ENCODE measurements at places on chromosomes 2 and 18.

- DNase-seq: no peak
These were observed 34.3 kb downstream of the CCDC68 start for GRCh38 chr18:54924948-54925347.

GRCh38 chr2:221495731-221496130 is 76.4 kb downstream of the EPHA4 start:
- DNase-seq: no peak

GRCh38 chr2:42138163-42139015 is 30.8 kb upstream of the EML4 start:
- DNase-seq: no peak

GRCh38 chr18:43587538-43588153 is 310.4 kb upstream of the SYT4 start:
- no peak for DNase-seq

GRCh38 chr2:230873661-230874401 is 9.1 kb downstream of the ITM2C start:
- DNase-seq: no peak

- DNase-seq: no peak
These were observed 21.2 kb upstream of the MAL start for GRCh38 chr2:95004287-95004686.

DNA sequence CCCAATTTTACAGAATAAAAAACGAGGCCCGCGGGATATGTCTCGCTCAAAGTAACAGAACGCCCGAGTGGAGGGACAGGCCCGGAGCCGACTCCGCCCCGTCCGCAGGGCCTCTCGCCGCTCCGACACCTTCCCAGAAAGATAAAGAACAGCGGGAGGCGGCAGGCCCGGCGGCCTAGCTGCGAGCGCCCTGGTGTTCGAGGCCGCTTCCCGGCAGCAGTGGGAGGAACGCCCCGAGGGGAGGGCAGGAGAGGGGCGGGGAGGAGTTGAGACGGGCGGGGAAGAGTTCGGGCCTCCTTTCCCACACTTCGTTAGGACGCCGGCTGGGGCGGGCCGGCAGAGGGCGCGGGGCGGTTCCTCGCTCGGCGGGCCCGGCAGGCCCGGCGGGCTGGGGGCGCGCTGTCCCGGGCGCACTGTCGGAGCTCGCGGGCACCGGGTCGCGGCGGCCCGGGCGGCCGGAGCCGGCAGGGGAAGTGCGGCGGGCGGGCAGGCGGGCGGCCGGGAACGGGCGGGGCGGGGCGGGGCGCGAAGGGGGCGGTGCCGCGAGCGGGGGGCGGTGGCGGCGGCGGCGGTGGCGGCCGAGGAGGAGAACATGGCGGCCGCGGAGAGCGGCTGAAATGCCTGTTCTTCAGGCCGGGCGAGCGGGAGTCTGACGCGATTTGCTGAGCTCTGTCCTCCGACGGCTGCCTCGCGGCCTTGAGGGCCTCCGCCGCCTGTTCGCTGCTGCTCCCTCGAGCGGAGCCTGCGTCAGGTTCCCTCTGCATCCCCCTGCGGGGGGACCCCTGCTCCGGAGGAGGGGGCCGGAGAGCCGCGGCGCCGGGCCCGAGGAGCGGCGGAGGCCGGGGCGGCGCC is at the start of gene NCOA1:
TSS of gene NCOA1 (plus strand) at position 565 of the 852 bp plus-strand sequence. CDS start 167,424 bp downstream, outside the sequence.
- DNase-seq: peak; percentile 86

GRCh38 chr18:48719974-48720654 is 181.3 kb downstream of the CTIF start:
- DNase-seq: no peak

- no peak for DNase-seq
These were observed 125.5 kb downstream of the RAPGEF4 start for GRCh38 chr2:172861098-172861497.

DNA sequence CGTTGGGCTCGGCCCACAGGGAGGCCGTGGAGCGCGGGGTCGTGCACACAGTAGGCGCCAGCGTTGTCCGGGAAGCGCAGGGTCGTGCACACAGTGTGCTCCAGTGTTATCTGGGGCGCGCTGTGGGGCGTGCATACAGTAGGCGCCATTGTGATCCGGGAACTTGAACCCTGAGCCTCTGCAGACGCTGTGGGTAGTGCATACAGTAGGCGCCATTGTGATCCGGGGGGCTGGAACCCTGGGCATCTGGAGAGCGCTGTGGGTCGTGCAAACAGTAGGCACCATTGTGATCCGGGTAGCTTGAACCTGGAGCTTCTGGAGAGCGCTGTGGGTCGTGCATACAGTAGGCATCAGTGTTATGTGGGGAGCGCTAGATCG is 793 bp downstream of the ZNF236 start:
- no peak for DNase-seq

- no peak for DNase-seq
These were observed 271.8 kb downstream of the GLI2 start for GRCh38 chr2:121007490-121007853.

- no peak for DNase-seq
These were observed 36.4 kb upstream of the LMAN1 start for GRCh38 chr18:59395226-59396175.

- DNase-seq: no peak
These were observed 232.5 kb upstream of the CTAGE1 start for GRCh38 chr18:22650247-22650646.

DNA sequence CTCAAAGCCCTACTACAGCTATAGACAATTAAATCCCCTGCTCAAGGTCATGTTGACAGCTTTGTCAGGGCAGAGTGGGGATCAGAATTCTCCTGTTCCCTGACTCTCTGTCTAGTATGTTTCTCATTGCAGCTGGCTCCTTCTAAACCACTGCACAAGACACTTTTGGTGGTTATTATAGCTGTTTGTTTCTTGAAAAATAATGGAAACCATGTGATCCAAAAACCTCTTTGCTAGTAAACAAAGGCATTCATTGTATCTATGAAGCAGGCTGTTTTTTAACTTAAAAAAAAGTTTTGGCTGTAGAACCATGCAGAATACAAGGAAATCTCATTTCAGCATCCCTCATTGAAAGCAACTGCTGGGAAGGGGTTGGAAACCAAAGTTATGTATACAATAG is 352.5 kb upstream of the EPHA4 start:
- DNase-seq: no peak

- DNase-seq: no peak
These were observed 96.2 kb upstream of the BCL2L11 start for GRCh38 chr2:111024496-111024895.

- no peak for DNase-seq
These were observed 1579.3 kb downstream of the SUCLG1 start for GRCh38 chr2:82879803-82880202.

GRCh38 chr18:46009125-46009840 is 42.2 kb upstream of the EPG5 start:
- DNase-seq: no peak

DNA sequence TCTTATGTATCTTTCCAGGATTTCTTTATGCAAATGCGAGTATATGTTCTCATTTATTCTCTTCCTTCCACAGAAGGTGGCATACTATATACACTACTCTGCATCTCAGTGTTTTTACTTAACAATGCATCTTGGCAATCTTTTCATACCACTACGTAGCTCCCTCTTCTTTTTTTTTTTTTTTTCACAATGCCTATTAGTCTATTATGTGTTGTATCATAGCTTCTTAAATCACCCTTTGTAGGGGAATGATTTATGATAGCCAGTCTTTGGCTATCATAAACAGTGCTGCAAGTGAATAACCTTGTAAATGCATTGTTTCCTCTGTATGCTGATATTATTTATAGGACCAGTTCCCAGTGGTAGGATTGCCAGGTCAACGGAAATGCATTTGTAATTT is 204.2 kb downstream of the BABAM2 start:
- no peak for DNase-seq

GRCh38 chr2:196369967-196370366 is 198.6 kb upstream of the STK17B start:
- DNase-seq: no peak

- DNase-seq: no peak
These were observed 44.2 kb upstream of the CDH7 start for GRCh38 chr18:65706646-65707045.

GRCh38 chr18:199768-200167 is 41.4 kb downstream of the USP14 start:
- DNase-seq: no peak

DNA sequence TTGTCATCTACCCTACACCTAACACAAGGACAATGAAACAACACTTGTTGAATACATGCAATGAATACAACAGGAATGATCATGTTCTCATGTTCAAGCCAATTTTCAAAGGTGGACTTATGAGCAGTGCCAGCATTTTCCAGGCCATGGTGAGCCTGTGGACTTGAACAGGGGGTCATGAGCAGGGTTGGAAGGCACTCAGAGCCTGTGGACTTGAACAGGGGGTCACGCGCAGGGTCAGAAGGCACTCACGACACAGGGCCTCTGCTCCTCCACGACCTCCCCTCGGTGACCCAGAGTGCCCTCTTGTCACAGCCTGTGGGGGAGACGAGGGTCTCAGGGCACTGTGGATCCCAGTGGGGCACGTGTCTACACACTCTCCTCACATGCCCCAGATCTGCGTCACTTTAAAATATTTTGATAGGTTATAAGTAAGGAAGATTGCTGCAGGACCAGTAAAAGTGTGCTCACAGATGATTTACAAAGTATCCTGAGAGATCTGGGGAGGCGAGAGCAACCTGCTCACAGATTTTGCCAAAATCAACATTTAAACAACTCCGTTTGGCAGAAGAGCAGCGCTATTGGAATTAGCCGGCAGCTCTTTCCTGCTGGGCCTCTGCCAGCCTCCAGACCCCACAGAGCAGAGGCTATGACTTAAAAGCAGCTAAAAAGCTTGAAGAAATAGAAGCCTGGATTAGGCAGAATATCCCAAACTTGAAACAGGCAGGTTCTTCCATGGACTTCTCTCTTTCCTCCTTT is 121.9 kb downstream of the TMEM18 start:
- no peak for DNase-seq

DNA sequence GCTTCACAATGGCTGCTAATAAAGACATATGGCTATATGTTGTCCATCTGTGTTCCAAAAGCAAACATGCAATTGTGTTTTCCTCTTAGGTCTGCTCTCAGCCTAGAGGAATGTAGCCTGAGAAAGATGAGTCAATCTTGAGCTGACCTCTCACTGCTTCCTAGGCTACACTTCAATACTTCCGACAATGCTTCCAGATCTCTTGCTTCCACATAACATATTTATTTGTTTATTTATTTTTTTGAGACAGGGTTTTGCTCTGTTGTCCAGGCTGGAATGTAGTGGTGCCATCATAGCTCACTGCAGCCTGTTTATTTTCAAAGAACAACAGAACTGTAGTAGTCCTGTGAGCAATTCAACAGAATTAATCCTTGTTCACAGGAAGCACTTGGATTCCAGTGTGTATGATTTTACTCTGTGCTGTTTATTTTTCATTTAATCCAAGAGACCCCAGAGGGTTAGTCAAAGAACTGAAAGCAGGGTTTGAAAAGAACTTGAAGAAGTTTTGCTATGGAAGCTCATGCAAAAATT is 437.9 kb downstream of the TXNL1 start:
- DNase-seq: no peak

DNA sequence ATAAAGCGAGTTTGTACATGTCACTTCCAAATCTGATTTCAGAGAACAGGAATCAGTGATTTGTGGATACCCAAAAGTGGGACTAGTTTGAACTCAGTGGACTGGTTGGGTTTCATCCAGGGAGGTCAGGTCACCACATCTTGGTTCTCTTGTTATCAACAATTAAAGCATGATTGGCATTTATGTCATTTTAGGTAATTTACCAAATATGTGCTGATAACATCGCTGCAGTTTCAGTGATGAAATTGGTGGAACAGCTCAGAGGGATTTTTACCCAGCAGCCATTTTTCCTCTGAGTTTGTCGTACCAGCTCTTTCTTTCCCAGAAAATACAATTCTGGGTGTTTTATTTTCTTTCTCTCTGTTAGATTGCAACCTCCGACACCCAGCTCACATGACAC is 33.4 kb downstream of the TMEM18 start:
- DNase-seq: no peak

- DNase-seq: no peak
These were observed 201.2 kb upstream of the TNP1 start for GRCh38 chr2:217060951-217061547.

DNA sequence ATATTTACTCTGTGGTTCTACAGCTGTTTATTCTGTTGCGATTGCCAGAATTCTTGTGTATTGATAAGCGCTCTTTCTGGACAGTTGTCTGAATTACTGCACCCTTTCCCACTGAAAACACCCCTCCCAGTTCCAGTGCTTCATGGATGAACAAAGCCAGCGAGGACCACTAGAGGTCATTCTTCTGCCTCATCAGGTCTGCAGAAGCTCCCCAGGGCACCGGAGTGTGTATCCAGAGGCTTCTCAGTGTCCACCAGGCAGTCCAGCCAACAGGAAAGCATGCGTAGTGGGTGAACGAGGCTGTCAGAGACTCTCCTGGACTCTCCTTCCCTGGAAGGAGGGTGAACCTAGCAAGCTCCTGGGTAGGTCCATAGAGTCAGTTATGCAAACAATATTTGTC is 40.6 kb upstream of the INHBB start:
- DNase-seq: no peak

GRCh38 chr2:121833358-121833723 is 77.9 kb downstream of the TSN start:
- DNase-seq: no peak

All from activated gamma-delta T cell treated with Interleukin-2 at 50 U/mL for 16 hours (primary cell).